ENCODE measurements at places on chromosomes 2 and 18.

GRCh38 chr2:208407667-208408066 lies 1.1 kb downstream of the PTH2R start:
- H3K4me3 ChIP-seq: no peak overlapping the region
- H3K36me3 ChIP-seq: no peaks in the 10 kb centered on the region
- DNase-seq: no peak
- H3K27me3 ChIP-seq: peaks cover 47% of the 10 kb centered on the region

- DNase-seq: no peak
- H3K4me1 ChIP-seq: peaks cover 13% of the 10 kb centered on the region
- H3K27me3 ChIP-seq: no peaks in the 10 kb centered on the region
- H3K4me3 ChIP-seq: no peak overlapping the region
These were observed 178.5 kb downstream of the THADA start for GRCh38 chr2:43417300-43417699.

GRCh38 chr2:184654945-184655344 lies 56.6 kb downstream of the ZNF804A start:
- no peaks in the 10 kb centered on the region for H3K27me3 ChIP-seq
- no peak overlapping the region for H3K4me3 ChIP-seq
- DNase-seq: no peak
- H3K4me1 ChIP-seq: no peaks in the 10 kb centered on the region

- H3K4me1 ChIP-seq: peaks cover 67% of the 10 kb centered on the region
- DNase-seq: no peak
- no peaks in the 10 kb centered on the region for H3K27me3 ChIP-seq
- H3K27ac ChIP-seq: peak overlapping the region; percentile 96
- H3K36me3 ChIP-seq: peaks cover 45% of the 10 kb centered on the region
These were observed 2.4 kb downstream of the TRABD2A start for GRCh38 chr2:84878459-84878858.
